ENCODE measurements at places on chromosomes 1 and 21.
A peak's percentile ranks its signal among the peaks of the same experiment; 100 is the strongest.

DNA sequence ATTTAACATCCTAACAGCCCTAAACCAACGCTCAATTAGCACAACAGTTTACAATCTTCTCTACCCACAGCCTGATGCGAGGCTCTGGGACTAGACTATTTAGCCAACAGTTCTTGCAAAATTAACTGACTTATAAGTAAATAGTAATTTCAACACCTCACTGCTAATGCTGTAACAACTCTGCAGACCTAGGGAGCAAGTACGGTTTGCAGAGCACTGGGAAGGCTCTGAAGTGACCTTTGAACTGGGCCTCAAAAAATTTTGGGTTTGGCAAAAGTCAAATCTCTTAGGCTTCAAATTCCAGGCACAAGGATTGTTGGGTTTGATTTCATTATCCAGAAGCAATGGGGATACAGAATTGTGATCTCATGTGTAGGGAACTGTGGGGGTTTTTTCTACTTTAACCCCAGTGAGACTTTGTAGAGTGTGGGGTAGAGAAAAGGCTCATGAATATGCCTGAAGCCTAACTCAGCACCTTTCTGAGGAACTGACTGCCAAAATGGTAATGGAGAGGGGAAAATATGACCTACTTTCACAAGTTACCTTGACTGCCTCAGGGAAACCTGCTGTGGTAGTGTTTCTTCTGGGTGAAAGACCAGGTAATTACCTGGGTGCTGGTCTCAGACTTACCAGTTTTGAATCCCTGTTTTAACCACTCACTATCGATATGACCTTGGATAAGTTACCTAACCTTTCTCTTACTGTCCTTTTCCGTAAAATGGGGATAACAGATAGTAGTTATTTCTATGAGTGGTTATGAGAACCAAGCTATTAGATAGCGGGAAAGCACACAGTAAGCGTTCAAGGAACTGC lies 889 bp upstream of the TXLNA start:
- DNase-seq, result no peak

DNA sequence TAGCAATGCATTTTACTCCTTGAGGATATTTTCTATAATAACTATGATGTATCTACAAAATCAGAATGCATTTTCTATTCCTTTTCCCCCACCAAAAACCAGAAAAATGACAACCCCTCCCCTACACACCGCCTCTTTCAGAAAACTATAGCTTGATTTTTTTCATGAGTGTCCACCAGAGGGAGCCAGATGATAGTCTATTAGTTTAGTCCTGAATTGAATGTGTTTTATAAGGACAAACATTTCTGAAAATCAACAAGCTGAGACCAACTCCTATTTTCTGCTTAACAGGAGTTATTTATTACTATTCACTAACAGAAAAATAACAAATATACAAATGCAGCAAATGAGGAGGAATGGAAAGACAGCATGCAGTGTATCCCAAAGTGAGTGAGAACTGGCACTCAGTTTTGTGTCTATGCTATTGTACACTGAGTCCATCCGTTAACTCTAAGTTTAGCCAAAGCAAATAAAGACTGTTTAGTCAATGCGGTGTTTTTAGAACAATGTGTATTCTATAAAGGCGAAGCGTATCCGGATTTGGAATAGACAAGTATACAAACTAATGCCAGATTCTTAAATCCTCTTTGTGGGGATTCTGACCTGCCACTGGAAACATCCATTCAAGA lies 182.6 kb downstream of the VAV3 start:
- peak; percentile 34 for DNase-seq

GRCh38 chr1:235741294-235741693 lies 91.7 kb upstream of the GNG4 start:
- no peak for DNase-seq

DNA sequence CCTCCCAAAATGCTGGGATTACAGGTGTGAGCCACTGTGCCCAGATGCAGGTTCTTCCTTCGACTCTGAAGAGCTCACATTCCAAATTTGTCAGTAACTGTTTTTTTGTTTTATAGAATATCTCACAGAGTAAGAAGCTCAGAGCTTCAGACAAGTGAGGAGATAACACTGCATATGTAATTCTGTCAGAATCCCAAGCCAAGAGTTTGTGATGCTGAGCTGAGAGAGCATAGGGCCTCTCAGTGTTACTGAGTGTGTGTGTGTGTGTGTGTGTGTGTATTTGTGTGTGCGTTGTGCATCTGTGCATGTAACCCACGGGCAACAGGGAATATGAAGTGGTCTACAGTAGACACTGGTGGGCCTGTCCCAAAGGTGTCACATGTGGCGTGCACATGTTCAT lies 15.2 kb upstream of the TNR start:
- no peak for DNase-seq

DNA sequence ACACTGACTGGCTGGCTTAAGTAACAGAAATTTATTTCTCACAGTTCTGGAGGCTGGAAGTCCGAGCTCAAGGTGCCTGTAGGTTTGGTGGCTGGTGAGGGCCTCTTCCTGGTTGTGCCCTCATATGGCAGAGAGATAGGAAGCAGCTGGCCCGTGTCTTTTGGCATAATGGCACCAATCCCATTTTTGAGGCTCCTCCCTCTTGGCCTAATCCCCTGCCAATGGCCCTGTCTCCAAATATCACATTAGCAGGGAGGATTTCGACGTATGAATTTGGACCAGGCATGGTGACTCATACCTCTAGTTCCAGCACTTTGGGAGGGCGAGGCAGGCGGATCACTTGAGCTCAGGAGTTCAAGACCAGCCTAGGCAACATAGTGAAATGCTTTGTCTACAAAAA lies 37.4 kb downstream of the AGPAT3 start:
- DNase-seq, result no peak
